ENCODE measurements at places on chromosomes 6 and 20.

- peak; percentile 7 for DNase-seq
Measured at GRCh38 chr6:151229401-151230276, 10.1 kb upstream of the AKAP12 start.

GRCh38 chr6:164195942-164196281 is 781.4 kb downstream of the QKI start:
- DNase-seq, result no peak

- no peak for DNase-seq
Measured at GRCh38 chr6:106572436-106572835, 56.9 kb downstream of the RTN4IP1 start.

- DNase-seq, result no peak
Measured at GRCh38 chr6:3336066-3336786, 77.5 kb downstream of the PSMG4 start.

GRCh38 chr6:69980624-69981023 is 114.3 kb downstream of the COL19A1 start:
- no peak for DNase-seq
